Fibroblast of mammary gland (primary cell): ENCODE measurements at places on chromosomes 13 and 19.

GRCh38 chr13:72127031-72127430 is 260.0 kb upstream of the DACH1 start:
- DNase-seq: no peak

DNA sequence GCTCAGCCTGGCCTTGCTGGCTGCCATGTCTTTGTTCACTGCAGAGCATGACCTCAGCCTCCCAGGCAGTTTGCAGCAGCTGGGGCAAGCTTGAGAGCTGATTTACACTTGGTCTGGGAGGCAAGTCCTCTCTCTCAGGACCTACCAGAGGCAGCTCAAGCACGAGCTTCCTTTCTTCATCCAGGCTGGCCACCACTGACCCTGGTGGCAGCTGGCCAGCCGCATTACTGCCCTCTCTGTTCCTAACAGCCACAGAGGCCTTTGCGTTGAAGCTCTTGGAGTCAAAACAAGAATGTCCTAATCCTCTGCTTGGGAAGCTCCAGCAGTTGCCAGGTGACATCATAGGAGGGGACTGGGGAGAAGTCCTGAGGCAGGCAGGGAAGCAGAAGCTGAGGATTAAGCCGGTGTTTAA is 85.7 kb downstream of the NUFIP1 start:
- peak; percentile 96 for DNase-seq

DNA sequence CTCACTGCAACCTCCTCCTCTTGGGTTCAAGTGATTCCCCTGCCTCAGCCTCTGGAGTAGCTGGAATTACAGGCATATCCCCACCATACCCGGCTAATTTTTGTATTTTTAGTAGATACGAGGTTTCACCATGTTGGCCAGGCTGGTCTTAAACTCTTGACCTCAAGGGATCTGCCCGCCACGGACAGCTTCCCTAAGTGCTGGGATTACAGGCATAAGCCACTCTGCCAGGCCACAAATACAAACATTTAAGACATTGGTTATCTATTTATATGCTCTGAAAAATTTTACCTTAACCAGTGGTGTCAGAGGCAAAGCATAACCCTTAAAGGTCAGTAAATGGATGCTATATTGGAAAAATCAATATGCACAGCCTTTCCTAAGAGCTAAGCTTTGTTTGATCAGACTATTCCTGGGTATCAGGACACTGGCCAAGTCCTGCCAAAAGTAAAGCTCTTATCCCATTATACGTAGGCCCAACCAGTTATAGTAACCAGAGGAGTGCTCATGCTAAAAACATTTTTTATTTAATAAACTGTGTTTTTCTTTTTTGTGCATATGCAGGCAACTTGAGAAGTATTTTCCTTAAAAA is 56.4 kb upstream of the STARD13 start:
- DNase-seq: no peak

- DNase-seq: peak; percentile 71
Observed at GRCh38 chr19:17097593-17098126, 22.1 kb downstream of the MYO9B start.

DNA sequence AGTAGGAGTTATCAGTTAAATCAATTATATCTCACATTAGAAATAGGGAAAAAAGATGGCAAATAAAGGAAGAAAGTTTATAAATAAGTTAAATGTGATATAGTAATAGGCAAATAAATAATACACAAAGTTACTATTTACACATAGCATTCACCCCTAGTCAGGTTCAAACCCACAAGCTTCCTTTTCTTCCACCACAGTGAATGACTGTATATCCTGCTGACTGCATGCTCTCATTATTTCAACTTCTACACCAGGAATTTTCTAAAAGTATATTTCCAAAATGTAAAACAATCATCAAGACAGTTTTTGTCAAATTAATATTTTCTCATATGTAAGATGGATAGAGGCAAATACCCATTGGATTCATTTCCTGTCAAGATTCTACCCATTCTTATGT is 548.6 kb upstream of the SLITRK5 start:
- peak; percentile 56 for DNase-seq

DNA sequence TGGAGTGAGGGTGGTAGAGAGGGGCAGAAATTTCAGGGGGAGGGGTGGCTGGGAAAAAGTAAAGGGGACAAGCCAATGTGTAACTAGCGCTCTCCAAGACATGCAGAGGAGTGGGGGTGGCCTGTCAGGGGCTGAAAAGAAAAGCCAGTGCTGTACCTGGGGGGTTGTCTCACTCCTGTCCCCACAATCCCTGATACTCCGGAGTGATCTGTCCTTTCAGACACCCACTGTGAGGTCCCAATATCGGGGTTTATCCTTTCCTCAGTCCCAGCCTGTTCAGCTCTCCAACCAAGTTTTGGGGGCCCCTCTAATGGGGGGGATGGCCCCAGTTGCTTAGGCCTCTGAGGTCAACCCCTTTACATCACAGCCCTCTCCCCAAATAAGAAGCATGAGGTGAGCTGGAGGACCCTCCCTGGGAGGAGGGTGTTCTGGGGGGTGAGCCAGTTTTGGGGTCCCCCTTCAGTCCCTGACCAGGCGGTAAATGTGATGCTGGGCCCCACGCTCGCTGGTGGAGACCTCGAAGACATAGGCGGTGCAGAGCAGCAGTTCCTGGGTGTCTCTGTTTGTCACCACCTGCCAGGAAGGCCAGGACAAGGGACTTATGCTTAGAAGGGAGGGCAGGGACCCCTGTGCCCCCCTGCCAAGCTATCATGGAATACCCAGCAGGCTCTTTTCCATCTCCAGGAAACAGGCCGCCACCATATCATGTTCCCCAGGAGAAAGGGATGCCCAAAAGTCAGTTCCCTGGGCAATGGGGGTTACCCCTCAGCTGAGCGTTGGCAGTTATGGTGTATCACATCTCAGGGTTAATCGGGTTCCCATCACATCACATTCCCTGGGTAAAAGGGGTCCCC is 5.9 kb downstream of the CD37 start:
- no peak for DNase-seq

- DNase-seq: no peak
Observed at GRCh38 chr13:36353001-36353400, 6.8 kb upstream of the SPART start.
